CD4-positive, alpha-beta T cell treated with Interleukin-21 for 1 hour (primary cell): ENCODE measurements at places on chromosomes 2 and 18.
A peak's percentile ranks its signal among the peaks of the same experiment; 100 is the strongest.

DNA sequence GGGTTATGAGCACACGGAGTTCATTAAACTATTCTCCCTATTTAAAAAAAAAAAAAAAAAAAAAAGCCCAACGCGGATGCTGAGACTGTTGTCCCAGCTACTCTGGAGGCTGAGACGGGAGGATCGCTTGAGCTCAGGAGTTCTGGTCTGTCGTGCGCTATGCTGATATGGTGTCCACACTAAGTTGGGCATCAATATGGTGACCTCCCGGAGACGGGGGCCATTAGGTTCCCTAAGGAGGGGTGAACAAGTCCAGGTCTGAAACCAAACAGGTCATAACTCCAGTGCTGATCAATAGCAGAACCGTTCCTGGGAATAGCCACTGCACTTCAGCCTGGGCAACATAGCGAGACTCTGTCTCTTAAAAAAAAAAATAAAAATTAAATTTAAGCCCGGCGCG lies 12.9 kb upstream of the ANKRD53 start:
- no peak for DNase-seq

DNA sequence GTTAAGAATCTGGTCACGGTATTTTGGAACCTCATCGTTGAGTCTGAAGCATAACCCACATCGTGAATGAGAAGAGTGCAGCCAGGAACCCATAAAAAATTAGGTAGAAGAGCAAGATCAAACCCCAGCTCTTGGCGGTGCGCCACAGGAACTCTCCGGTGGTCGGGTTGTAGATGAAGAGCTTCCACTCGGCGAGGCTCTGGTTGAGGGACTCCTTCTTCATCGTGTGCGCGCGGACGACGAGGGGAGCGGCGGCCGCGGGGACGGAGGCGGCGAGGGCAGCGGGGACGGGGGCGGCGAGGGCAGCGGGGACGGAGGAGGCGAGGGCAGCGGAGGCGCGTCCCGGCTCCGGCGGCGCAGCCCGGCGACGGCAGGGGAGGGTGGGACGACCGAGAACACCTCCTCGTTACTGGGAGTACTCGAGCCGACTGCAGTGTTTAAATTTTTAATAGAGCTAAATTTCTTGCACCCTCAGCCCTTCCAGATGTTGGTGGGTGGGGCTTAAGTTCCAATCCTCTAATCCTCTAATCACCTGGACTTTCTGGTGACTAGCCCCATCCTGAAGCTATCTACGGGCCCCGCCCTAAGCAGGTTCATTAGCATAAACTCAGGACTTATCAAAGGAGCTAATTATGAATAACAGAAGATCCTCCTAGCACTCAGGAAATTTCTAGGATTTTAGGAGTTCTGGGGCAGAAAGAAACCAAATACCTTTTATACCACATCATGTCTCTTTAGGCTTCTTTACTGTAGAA lies 20.4 kb upstream of the PAPOLG start:
- peak; percentile 11 for DNase-seq

DNA sequence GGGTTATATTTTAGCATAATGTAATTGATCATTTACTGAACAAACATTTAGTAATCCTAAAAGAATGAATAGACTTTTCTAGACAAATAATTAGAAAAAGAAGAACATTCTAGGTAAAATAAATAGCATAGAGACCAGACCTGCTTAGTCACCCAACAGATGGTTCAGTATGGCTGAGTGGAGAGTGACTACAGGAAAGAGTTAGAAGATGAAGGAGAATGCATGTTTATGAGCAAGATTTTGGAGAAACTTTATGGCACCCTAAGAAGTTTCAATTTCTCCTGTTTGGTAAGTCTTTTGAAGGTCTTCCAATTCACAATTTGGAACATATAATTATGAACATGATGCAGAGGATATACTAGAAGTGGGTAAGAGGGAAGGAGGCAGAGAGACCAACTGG lies 32.9 kb downstream of the FAP start:
- DNase-seq = no peak

GRCh38 chr2:23695890-23696751 lies 230.8 kb downstream of the ATAD2B start:
- no peak for DNase-seq

- DNase-seq = no peak
Observed at GRCh38 chr2:203809991-203810510, 57.5 kb upstream of the CTLA4 start.

DNA sequence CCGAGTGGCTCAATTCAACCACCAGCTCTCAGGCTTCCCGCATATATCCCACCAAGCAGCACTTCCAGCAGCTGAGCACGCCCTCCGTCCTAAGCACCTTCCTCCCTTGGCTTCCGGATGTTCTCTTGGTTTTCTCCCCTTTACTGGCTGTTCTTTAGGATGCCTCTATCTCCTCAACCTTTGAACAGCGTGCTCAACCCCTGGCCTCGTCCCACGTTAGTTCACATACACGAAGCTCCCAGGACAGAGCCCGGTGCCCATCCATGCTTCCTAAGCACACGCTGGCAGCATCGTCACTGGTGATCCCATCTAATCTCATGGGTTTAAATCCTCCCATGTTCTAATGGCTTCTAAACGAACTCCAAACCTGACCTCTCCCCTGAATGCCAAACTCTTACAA lies 3.7 kb downstream of the CYS1 start:
- DNase-seq = no peak

DNA sequence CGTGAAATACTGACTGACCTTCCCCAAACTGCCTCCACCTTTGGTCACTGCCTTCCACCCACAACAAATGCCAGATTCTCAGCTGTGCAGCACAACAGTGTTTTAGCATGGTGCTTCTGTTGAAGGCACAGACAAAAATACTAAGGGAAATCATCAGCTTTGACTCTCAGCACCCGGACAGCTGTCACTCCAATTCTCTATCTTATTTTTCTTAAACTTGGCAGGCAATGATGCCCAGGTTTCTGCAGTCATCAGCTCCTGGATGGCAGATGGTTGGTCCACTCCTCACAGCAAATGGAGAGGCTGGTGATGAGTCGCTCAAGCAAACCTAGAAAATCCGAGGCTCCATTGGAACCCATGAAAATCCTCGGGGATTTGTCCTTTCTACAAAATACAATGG lies 2.9 kb upstream of the FAM124B start:
- no peak for DNase-seq

DNA sequence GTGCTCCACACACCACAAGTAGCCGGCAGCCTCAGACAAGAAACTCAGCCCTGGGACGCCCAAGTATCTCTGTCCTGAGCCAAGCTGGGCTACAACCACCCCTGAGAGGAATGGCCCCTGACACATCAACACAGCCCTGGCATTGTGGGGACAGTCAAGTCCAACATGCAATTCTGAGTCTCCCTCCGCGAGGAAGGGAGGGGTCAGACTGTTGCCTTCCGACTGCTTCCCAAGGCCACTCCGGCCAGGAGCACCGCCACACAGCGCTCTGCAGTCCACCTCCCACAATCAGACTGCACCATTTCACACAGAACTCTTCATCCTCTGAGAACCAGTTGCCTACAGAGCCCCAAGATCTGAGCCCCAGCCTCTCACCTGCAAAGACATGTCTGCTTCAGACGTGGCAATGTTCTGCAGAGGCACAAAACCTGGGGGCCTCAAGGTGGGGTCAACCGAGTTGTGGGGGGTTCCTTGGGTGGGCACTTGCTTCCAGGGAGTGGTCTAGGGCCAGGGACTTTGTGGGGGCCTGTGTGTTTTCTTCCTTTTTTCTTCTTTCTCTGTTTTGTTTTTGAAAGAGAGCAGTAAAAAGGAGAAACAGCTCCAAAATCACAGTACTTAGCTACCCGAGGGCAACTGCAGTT lies 76.7 kb upstream of the SALL3 start:
- DNase-seq = no peak

DNA sequence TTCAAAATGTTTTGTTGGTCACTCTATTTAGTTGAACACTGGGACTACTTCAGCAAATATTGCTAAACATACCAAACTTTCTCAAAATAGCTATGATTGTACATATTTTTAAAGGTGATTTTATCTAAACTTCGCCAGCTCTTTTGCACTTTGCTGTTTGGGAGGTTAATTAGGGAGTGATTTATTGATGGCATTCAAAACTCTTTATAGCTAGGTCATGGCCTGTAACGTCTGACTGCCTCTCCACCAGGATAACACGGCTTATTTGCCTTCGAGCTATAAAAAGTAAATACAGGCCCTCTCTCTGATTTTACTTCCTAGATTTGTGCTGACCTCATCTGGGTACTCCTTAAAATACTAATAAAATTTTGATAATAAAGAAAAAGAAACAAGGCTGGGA lies 931.9 kb downstream of the DCDC2C start:
- DNase-seq = no peak

GRCh38 chr18:69882965-69883668 lies 64.6 kb downstream of the CD226 start:
- DNase-seq = no peak

DNA sequence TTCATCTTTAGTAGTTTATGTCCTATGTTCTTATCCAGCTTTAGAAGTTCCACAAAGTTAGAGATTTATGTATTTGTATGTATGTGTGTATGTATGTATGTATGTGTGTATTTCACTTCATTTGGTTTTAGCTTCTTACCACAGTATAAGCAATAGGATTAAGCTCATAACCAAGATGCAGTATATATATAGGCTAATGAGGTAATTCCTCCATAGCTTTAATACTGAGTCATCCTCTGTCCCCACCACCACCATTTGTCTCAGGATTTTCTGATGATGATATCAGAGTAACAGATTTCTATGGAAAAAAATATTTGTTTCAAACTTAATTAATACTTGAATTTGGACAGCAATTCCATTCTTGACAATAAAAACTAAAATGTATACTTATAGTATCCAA lies 159.2 kb downstream of the SOX11 start:
- no peak for DNase-seq

DNA sequence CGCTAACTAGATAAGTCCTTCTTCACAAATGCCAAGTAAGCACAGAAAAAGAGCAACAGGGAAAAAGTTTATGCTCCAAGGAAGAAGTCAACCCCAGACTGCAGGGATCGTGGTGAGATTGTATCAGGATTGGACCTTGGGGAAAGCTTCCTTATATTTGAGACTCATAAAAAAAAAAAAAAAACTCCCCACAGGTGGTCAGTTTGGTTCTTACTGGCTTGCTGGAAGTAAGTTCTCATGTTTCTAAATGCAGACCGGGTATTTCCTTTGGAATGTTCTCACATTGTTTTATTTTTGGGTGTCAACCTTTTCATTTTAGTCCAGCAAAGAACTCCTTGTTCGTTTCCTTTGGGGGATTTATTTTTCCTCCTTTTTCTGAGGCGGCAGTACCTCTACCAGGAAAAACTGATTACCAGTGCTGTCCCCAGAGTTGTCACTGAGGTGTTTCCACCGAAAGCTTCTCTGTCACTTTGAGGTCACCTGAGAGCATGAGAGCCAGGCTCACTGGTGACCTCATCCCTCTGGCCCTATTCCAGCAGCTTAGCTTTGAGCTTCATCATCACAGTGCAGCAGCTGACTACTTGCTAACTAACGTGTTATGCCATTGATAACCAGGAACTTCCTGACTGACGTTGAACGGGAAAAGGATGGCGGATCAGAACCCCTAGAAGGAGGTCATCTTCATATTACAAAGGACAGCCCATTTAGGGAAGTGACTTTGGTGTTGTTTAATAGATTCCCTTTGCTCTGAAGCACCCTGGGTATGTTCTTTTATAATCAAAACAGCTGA lies 16.8 kb upstream of the ATP8B1 start:
- no peak for DNase-seq

DNA sequence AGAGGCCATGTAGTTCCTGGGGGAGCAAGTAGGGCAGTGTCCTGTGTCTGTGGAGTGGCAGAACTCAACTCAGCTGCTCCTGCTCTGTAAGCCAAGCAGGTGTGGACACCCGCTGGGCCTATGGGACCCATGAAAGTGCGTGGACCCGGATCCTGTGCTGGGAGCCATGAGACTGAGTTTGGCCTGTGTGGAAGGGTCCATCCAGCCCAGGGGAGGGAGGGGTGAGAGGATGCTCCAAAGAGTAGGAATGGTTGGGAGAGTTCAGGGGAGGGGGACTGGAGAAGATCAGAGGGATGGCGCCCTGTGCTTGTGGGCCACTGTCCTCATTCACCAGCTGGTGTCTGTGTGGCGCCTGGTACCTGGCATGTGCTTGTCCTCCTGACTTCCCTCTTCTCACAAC lies 226.4 kb upstream of the HS6ST1 start:
- no peak for DNase-seq

DNA sequence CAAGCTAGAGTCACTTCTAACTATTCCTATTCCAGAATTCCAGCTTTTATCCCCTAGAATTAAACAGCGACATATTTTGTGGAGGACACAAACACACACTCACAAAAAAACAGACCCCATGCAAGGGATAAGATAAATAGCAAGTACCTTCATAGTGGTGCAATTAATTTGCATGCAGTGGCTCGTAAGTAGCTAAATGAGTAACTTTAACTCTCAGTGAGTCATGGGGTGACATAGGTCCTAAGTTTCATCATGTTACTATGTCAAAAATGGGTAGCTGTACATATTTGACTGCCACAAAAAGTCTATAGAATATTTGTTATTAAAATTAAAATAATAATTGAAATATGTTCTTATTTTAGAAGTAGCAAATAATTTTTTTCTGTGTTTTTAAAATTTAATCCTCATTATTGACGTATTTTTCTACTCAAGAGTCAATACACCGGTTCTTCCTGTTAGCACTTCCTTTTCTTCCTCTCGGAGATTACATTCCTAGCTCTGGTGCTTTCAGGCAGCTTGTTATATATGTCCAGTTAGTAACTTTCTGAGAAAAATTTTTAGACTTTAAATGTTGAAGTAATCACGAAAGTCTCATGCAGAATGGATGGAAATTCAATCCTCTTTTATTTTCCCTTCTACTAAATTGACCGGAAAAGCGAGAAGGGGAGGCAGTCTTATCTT lies 247.0 kb downstream of the KCNH7 start:
- DNase-seq = no peak

GRCh38 chr2:117718048-117718447 lies 96.4 kb upstream of the DDX18 start:
- no peak for DNase-seq
